ENCODE measurements at places on chromosomes 6 and 20.

- DNase-seq: no peak
These were observed 1.8 kb upstream of the ITPR3 start for GRCh38 chr6:33619166-33619840.

DNA sequence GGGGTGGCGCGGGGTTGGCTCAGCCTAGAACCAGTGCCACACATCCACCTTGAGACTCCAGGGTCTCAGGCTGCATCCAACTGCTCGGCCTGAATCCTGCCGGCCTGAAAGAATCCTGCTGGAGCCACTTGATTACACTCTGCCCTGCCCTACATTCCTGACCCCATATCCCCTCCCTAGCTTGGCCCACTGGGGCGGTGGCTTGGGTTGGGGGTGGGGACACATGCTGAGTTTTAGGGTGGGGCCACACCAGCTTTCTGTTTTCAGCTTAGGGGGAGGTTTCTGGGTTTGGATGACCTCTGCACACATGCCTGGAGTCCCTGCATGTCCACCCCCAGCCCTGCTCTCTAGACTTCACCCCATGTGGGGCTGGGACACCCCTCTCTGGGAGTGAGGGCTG is 6.8 kb downstream of the ITPR3 start:
- no peak for DNase-seq

- no peak for DNase-seq
These were observed at the start of gene STX7 for GRCh38 chr6:132512638-132513632. TSS of gene STX7 (minus strand) at chr6:132513116. CDS start at chr6:132503530, 9,586 bp downstream.

GRCh38 chr20:17735959-17736621 is 36.3 kb downstream of the BANF2 start:
- DNase-seq: no peak

DNA sequence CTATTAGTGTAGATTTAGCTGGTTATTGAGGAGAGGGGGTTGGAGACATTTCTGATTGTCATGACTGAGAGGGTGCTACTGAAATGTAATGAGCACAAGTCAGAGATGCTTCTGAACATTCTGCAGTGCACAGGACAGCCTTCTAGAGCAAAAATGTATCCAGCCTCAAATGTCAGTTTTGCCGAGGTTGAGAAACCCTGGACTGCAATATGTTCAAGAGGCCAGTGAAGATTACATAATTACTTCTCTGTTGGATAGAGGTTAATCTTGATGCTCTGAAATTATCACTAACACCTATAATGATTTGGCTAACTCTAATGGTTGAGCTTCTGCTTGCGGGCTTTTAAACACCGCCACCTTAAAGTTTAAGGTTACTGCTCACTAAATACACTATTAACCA is 3.4 kb upstream of the DUSP22 start:
- no peak for DNase-seq

GRCh38 chr6:142302421-142303175 is 791 bp downstream of the ADGRG6 start:
- DNase-seq: no peak

DNA sequence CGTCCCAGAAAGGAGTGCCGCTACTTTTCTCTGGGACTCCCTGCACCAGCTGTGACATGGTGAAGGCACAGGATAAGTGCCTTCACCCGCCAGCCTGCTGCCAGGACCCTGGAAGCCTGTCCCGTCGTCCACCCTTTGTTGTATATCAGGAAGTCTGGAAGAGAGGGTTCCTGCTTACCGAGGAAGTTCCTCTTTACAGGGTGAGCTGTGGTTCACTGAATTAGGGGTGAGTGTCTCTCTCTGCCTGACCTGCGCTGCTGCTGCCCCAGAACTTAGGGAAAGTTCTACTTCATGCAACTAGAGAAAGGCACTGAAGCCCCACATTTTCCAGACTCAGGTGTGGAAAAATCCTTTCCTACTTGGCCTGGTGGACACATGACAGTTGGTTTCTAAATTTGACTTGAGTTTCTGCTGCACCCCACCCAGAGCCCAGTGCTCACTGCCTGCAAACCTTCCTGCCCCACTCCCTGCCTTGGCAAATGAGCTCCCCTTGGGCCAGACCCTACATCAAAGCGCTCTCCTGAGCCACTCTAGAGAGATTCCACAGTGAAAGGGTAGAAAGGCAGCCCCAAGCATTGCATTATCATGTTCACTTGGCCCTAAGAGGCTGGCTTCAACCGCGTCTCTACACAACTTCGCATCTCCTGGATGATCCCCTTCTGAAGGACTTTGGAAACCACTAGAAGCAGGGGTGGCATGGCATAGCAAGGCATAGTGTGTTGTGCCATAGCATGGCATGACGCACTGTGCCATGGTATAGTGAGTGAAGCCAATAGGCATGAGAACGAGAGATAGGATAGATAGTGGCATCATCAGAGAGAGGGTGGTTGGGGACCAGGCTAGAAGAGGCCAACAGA is 215.8 kb upstream of the CDYL start:
- DNase-seq: no peak

Data from AG04449 (cell line).